Trophoblast cell (in vitro differentiated cells and primary cell): ENCODE measurements at places on chromosomes 16 and 17.
A peak's percentile ranks its signal among the peaks of the same experiment; 100 is the strongest.

GRCh38 chr16:85139881-85140339 lies 27.6 kb upstream of the CIBAR2 start:
- DNase-seq, result no peak

GRCh38 chr17:40457964-40458791 lies 14.9 kb downstream of the IGFBP4 start:
- DNase-seq, result no peak

DNA sequence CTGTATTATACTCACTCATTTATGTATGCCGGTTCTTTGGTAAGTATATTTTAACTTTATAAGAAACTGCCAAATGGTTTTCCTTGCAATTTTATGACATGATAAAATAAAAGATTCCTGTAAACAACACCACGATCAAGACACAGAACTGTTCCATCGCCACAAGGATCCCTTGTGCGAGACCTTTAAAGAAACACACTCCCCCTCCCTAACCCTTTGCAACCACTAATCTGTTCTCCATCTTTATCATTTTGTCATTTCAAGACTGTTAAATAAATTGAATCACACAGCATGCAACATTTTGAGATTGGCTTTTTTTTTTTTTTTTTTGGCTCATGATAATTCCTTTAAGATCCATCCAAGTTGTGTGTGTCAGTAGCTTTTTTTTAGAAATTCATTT lies 6.0 kb downstream of the ADGRG5 start:
- no peak for DNase-seq

GRCh38 chr16:11359370-11359769 lies 14.1 kb downstream of the RMI2 start:
- DNase-seq, result peak; percentile 100

GRCh38 chr17:10394201-10394887 lies 21.5 kb upstream of the MYH13 start:
- DNase-seq, result no peak

DNA sequence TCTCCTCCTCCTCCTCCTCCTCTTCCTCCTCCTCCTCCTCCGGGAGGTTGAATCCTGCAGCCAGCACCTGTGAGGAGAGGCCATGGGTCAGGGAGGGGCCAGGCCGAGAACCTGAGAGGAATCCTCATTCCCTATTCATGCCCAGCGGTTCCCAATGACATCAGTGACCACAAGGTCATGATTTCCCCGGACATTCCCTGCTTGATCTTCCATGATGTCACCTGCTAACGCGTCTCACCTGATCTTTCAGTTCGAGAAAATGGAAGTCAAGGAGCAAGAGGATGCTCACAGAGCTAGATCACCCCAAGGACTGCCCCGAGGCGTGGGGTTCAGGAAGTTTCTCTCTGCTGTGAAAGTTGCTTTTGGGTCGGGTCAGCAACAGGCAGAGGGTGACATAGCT lies 5.4 kb downstream of the APOBR start:
- no peak for DNase-seq

GRCh38 chr17:61487161-61487988 lies 35.2 kb downstream of the TBX4 start:
- DNase-seq, result no peak

DNA sequence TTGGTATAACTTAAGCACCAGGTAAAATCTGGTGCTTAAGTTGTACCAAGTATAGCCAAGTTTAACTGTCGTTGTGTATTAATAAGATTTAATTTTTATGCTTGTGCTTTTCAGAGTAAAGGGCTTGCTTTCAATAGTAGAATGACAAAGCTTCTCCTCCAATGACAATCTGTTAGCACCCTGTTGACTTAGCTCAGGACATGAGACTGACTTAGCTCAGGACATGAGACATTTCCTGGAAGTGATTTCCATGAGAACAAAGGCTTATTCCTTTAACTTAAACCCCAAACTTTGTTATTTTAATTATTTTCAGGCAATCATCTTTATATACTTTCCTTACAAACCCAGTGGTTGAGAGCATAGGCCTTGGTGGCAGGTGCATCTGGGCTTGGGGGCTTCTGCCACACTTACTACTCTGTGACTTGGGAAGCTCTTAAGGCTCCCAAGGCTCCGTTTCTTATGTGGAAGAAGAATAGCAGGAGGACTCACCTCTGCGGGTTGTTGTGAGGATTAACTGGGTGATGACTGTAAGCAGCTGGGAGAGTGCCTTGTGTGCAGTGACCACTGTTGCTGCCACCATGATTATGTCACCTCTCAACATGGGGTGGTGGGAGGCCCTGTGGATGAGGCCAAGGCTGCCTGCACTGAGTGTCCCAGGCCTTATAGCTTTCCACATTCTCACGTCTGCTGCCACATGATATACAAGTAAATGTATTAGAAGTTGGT lies 59.4 kb upstream of the CMIP start:
- DNase-seq, result no peak

GRCh38 chr16:58476791-58477190 lies 23.2 kb upstream of the NDRG4 start:
- DNase-seq, result no peak

DNA sequence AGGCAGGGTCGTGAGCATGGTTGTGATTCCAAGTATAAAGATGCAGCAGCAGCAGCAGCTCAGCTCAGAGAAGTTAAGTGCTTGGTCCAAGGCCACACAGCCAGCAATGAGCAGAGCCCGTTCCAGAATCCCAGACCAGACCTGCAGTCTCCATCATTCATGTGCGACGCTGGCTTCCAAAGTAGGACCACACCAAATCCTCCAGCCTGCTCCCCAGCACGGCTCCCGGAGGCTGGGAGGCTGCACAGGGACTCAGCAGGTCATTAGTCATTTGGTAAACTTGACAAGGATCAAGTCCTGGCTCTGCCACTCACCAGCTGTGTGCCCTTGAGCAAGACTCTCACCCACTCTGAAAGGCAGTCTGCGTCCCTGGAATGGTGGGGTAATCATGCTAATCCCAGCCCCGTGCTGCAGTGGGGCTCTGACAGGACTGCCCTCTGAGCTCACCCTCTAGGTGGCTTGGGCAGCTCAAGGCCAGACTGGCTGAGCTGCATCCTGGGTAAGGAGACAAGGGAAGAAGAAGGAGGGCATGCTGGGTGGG lies 95.1 kb upstream of the TMEM132E start:
- DNase-seq, result no peak

DNA sequence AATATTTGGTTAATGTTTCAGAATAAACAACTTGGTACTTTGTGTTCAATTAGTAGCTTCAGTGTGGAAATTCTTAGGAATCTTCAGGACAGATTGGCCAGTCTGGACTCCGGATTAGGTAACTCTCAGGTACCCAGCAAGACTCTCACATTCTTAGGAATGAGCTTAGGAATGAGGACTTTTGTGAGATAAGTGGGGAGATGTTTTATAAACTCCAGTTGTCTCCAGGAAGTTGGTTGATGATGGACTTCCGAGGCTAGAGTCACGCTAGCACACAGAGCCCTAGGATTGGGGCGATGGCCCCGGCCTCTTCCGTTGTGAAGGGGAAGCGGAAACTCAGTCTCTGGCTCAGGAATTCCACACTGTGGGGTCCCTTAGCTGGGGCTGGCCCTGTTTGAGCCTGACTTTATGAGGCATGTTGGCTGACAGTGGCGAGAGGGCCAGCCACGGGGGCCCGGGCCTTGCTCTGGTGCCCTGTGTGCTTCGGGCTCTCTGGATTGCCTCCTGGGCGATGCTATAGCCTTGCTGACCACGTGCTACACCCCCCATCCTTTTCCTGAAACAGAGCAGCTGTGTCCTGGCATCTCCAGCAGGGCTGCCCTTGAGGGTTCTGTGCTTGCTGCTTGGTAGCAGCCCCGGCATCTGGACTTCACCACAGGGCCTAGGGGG lies 32.4 kb downstream of the RAB11FIP3 start:
- DNase-seq, result peak; percentile 83

DNA sequence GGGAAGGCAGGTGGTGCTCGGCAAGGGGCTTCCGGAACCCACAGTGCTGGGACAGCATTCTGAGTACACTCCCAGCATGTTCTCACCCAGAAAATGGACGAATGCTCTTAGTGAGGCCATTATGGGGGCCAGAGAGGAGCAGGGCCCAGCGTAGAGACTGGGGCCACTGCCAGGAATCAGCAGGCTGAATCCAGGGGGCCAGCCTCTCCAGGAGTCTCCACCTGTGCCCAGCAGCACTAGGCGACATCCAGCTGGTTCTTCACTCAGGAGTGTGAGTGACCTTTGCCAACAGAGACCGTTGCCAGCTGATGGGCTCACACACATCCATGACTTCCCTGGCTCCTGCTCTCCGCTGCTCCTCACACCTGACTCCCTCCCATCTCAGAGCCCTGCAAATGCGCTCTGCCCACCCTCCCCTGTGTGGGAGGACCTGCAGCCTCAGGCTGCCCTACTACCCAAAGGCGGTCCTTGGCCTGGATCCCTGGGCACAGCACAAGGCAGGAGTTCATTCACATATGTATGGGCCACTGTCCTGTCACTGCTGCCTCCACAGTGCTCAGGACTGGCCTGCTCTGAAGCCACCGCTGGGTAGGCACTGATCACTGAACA lies 5.1 kb downstream of the RHBDF1 start:
- no peak for DNase-seq

- peak; percentile 78 for DNase-seq
Observed at GRCh38 chr17:78967782-78968362, 11.9 kb downstream of the LGALS3BP start.

DNA sequence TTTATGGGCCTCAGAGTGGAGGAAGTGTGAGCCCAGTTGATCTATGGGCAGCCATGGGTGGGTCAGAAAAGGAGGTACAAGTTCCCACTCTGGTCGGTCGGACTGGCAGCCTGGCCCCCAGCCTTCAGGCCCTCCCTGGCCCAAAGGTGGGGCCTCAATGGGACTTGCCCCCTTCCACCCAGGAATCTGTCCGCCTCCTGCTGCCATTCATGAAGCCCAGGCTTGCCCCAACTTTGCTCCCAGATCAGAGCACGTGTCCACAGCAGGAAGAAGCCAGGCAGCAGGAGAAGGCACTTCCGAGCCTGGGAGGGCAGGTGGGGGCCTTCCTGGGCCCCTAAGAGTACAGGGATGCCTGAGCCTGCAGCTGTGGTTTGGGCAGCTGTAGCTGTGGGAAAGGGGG lies 3.0 kb upstream of the CMTM3 start:
- no peak for DNase-seq

- no peak for DNase-seq
Observed at GRCh38 chr17:62616993-62617893, 10.2 kb upstream of the MRC2 start.

DNA sequence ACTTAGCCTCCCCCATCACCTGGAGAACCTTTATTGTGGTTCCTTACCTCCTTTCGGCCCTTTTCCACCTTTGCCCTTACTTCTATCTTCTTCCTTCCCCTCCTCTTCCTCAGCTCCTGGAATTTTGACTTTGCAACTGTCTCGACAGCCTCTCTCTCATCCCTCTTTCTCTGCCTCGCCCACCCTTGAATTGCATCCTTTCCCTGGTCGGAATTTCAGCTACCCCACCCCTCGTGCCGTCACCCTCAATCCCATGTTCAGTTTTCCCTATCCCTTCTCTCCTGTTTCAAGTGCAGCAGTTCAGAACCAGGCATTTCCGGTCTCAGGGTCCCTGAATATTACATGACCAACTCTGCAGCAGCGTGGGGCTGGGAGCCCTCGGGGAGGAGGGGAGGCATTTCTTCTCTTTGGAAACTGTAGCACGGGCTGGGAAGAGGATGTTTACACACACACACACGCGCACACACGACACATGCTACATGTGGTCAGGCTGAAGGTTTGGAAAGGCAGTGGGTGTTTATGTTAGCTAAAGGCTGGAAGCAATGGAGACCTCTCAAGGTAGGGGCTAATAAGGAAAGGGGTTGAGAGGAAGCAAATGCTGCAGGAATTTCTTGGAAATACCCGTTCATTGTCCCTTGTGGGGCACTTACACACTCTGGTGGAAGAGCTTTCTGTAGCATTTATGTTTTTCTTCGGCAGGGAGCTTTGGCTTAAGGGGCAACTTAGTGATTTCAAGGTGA lies 971 bp downstream of the MINK1 start:
- DNase-seq, result no peak

- DNase-seq, result no peak
Observed at GRCh38 chr17:79797492-79798298, 818 bp upstream of the CBX8 start.

- no peak for DNase-seq
Observed at GRCh38 chr16:53986793-53987192, 282.8 kb downstream of the FTO start.

- no peak for DNase-seq
Observed at GRCh38 chr16:25523183-25523582, 168.6 kb upstream of the HS3ST4 start.

- DNase-seq, result peak; percentile 60
Observed at GRCh38 chr17:27256225-27257030, 37.5 kb upstream of the WSB1 start.

DNA sequence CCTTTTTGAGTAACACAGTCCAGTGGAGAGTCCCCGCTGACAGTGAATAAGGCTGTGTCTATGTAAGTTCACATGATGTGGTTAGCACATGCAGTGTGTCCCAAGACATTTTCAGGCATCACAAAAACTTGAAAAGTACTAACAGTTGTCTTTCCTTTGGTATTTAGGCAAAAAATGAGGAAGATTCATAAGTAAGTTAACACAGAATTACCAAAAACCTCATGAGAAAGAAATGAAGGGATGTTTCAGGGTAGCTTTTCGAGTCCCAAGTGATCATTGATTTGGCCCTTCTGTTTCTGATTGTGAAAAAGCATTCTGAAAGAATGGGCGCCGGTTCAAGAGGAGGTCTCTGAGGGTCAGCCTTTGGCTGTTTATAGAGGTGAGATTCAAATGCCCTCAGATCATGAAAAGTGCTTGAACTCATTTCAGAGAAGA lies 529 bp upstream of the ASPA start:
- no peak for DNase-seq

GRCh38 chr16:3007059-3007956 lies 5.4 kb upstream of the CLDN9 start:
- no peak for DNase-seq

- peak; percentile 46 for DNase-seq
Observed at GRCh38 chr16:28473714-28474265, 1.7 kb upstream of the NPIPB7 start.

DNA sequence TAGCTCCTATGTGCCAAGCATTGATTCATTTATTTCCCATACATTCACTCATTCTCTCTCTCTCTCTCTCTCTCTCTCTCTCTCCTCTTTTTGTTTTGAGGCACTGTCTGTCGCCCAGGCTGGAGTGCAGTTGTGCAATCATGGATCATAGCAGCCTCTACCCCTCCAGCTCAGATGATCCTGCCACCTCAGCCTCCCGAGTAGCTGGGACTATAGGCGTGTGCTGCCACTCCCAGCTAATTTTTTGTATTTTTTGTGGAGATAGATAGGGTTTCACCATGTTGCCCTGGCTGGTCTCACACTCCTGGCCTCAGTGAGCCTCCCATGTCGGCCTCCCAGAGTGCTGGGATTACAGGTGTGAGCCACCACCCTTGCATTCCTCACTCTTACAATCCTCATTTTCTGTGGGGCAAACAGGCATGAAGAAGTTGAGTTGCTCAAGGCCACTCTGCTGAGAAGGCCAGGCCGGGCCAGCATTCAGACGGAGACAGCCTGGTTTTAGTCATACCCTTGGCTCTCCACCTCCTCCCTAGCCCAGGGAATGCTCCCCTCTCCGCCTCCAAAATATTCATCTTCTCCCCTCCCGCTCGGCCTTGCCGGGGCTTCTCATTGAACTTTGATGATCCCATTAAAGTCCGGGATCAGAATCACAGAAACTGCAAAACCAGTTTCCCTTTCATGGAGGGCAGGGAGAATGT lies 765 bp upstream of the PRM2 start:
- DNase-seq, result peak; percentile 60

- DNase-seq, result peak; percentile 87
Observed at GRCh38 chr17:72618001-72618509, 474.4 kb downstream of the SLC39A11 start.
